Activated gamma-delta T cell (primary cell): ENCODE measurements at places on chromosomes 5 and 9.

DNA sequence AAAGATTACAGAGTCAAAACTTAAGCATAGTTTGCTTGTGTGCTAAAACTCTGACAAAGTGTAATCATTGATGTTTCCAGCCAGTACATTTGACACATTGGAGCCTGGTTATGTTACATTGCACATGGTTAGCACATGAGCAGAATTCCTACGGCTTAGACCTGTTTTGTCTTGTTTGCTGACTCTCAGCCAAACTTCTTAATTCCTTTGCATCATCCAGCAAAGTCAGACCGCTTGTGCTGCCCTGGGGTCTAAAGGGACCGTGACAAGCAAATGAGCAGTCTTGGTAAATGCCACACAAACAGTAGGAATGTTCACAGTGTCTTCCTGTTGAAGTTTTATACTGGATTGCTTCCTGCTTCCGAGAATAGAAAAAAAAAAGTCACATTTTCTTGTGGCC lies 72.0 kb upstream of the ENTREP1 start:
- DNase-seq, result no peak

GRCh38 chr5:19401032-19401431 lies 587.0 kb downstream of the CDH18 start:
- no peak for DNase-seq

- no peak for DNase-seq
Measured at GRCh38 chr5:63655043-63655442, 307.2 kb downstream of the HTR1A start.

- DNase-seq, result no peak
Measured at GRCh38 chr9:127778280-127779135, at the start of gene SH2D3C. Gene SH2D3C (minus strand): TSS chr9:127778666. CDS start chr9:127778627, 39 bp downstream.

- no peak for DNase-seq
Measured at GRCh38 chr9:133054966-133055365, 6.8 kb upstream of the CEL start.

DNA sequence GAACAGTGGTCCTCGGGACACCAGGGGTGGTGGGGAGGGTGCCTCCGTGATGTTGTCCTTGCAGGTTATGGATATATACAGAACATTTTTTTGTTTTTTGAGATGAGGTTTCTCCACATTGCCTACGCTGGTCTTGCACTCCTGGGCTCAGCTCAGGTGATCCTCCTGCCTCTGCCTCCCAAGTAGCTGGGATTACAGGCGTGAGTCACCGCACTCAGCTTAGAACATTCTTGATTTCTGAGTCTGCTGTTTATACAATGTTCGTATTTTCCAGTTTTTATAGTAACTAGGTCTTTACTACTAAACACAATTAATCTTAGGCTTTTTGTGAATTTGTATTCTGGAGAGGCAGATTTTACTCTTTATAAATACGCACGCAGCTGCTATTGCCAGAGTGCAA lies 6.0 kb downstream of the PMPCA start:
- DNase-seq, result no peak

GRCh38 chr5:35182910-35183535 lies 47.3 kb downstream of the PRLR start:
- DNase-seq, result no peak
